ENCODE measurements at places on chromosomes 7 and 10.

DNA sequence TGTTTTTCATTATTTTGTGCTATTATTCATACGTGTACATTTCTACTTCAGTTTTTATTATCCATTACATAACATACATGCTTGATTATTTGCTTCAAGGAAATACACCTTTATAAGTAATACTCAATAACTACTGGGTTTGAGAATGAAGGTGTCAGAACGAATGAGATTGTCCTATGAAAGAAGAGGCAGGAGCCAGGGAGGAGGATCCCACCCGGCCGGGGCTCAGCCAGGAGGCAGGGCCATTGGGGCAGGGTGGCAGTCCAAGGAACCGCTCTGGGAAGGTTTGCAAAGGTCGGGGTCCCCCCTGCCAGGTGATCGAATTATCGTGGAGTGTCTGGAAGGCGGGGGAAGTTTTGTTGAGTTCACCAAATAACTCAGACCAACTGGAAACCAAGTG, 9.1 kb downstream of the TRIM56 start:
- DNase-seq, result no peak

DNA sequence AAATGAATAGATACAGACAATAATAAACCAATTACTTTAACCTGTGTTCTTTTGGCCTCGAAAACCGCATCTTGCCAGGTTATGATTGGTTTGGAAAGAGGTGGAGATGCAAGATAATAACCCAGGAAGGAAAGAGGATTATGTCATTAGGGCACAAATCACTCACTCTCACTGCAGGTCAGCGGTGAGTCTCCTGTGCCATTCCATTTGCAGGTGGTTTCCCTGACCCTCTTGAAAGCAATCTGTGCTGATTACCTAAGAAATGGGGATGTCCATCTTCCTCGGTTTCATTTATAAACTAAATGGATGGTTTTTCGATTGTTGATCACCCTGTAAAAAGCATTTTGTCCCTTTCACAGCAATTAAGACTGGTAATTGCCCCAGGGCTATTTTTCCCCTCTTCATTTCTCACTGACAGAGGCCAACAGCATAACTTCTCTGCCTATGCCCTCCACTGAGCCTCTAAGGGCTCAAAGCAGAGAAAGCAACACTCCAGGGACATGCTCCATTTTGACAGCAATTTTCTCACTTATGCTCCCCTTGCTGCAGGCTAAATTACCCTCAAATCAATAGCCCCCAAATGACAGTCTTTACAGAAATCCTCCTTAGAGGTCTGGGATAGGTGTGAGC, 257.5 kb downstream of the IPMK start:
- no peak for DNase-seq

GRCh38 chr10:76382381-76382851, 951.0 kb downstream of the LRMDA start:
- DNase-seq, result no peak

DNA sequence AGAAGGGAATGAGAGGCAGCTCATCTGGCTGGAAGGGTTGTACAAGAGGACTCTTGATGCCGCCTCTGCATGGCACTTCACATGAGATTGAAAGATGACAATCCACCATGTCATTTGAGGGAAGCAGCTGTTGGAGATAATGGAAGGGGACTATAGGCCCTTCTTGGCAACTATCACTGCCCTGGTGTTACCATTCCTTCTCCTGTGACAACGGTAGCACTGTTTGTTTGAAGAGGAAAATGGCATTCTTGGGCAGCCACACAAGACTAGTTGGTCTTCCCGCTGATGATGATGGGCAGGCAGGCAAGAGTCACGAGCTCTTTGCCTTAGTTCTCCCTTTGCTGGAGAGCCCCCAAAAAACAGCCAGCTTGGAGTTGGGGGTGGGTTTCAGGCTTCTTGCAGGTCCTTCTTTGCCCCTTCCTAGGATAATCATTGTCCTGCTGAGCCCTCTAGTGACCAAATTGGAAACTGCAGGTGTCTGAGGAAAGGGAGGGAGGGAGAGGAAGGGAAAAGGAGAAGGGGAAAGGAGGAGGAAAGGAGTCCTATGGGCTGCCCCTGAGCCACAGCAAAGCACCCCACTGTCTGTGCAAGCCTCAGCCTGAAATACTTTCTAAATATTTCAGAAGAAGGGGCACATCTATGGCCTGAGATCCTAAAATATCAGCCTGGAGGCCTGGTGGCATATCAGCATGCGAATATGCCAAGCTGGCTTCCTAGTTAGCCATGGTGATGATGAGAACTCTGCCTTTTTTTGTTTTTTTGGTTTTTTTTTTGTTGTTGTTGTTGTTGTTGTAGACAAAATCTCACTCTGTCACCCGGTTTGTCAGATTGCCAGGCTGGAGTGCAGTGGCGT, 165.6 kb upstream of the KMT2E start:
- DNase-seq, result no peak

GRCh38 chr10:95539560-95540284, 21.4 kb downstream of the SORBS1 start:
- no peak for DNase-seq

DNA sequence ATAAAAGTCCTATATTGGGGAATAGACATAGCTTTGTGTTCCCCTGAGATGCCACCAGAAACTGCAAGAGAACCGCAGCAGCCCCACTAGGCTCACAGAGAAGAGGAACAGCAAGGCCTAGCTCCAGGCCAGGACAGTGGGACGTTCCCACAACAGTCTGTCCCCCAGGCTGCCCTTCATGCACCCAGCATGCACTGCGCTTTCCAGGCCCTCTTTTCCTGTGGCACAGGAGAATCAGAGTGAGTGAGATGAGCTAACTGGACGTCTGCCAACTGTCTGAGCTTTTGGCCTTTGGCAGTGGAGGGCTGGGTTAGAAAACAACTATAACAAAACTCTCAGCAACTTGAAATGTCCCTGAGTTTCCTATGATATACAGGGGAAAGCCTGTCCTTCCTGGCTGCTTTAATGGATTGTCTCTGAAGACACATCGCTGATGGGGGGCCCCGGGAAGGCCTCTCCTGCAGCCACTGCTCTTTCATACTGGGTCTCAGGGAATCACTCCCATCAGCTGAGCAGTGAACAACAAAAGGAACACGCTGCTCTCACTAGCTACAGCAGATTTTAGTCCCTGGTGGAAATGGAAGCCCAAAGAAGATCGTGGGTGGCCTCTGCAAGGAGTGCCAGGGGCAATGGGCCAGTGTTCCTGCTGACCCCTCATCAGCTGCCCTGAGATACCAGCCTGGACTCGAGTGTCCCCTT, 53.5 kb downstream of the PODXL start:
- no peak for DNase-seq

DNA sequence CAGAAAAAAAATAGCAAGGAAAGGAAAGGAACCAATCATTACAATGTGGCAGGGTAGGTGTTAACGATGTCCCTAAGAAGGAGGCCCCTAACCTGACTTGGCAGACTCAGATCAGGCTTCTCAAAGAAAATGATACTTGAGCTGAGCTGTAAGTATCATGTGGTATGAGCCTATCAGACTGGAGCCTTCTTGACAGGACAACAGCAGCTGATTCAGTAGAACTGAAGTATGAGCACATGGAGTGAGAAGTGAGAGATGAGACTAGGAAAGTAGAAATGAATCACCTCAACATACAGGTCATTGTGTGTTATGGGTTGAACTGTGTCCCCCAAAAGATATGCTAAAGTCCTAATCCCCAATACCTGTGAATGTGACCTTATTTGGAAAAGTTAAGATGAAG, 66.3 kb downstream of the MTERF1 start:
- DNase-seq, result no peak

- DNase-seq, result no peak
Observed at GRCh38 chr7:123366626-123367025, 166.9 kb upstream of the SLC13A1 start.

DNA sequence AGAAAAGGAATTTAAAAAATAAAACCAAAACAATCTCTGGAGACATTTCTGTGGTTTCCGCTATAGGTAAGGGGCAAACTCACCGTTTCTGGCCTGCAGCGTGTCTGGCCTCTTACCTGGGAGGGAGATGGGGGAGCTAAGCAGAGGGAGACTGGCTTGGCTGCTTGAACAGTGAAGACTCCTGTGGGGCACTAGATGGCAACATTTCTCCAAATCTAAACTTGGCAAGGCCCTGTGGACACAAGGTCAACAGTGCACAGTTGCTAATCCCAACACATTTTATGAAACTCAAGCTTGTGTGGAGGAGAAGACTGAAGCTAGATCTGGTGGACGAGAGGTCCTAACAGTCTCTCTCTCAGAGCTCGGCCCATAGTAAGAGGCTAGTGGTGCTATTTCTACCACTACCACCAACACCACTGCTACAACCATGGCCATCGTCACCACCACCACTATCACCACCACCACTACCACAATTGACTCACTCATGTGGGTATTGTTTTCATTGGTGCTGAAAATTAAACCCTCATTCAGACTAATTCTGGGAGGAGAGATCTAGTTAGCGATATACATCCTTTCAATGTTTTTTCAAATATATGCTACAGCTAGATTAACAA, 28.4 kb upstream of the CDHR3 start:
- DNase-seq, result no peak

DNA sequence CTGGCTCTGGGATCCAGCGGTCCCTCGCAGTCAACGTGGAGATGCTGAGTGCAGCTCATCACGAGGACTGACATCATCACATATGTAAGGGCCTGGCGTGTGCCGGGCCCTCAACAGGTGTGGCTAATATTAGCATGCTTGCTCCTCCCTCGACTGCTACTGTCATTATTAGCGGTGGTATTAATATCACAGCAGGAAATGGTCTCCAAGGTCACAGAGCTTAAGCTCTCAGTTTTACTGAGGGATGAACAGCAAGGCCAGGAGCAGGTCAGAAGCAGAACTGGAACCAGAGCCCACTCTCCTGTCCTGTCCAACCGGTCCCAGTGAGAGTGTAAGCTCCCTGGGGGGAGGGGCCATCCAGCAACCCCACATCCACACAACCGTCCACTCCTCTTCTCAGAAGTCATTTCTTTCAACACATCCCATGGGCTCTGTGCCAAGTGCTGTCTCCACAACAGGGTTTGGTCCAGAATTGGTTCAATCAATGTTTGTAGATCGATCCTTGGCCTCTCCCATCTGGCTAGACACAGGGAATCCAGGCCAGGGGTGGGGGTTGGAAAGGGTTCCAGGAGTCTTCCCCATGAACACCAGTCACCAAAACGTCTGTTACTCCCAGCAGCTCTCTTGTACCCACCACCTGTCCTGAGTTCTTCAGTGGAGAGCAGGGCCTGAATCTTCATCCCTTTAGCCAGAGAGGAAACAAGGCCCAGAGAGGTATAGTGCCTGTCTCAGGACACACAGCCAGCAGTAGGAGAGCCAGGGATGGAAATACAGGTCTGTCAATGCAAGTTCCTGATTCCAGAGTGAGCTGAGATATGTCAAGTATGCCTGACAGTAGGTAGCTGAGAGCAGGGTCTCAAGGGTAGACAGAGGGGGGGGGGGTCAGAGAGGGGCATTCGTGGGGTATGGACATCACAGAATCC, 45.3 kb upstream of the ZMIZ1 start:
- DNase-seq, result no peak

DNA sequence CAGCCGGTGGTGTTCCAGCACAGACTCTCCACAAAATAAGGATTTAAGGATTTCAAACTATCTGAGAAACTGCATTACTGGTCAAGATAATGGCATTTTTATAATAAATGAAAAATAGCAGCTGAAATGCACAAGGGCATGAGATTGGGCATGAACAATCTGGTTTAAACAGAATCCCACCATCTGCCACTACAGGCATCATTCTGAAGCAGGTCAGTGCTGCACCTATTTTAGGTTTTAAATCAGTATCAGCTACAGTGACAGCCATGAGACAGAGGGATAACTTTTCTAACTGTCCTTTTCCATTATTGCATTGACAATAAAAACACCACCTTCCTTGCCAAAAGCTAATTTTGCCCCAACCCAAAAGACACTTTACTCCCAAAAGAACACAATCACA, 186.8 kb downstream of the ETV1 start:
- no peak for DNase-seq

DNA sequence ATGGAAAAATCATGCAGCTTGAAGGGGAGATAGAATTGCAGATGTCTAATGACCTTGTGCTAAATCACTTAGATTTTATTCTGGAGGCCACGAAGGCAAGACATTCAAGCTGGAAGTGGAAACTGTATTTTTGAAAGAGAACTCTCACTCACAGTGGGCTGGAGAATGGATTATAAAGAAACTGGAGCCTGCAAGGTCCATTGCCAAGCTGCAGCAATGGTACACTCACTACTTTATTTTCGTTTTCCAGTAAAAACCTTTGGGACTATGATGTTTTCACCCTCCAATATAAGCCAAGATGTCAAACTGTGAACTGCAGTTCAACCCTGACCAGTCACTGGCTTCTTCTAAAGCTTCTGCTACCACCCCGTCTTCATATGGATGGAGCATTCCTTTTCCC, 62.0 kb downstream of the SKIDA1 start:
- no peak for DNase-seq

- DNase-seq, result no peak
Observed at GRCh38 chr7:135200821-135201331, 10.4 kb downstream of the WDR91 start.

DNA sequence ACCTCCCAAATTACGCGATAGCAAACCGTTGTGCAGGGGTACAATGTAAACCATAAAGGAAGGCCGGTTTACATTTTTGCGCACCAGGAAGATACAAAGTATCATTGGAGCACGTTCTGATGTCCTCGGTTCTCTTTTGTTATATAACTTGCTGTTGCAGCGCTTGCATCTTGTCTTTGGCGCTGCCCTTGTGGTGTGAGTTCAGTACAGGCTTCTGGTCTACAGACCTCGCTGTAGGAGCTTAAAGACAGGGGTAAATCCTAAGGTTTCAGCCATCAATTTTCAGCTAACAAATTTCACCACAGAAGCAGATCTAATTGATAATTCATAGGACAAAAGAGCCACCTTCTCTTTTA, 1.5 kb upstream of the MKX start:
- no peak for DNase-seq

DNA sequence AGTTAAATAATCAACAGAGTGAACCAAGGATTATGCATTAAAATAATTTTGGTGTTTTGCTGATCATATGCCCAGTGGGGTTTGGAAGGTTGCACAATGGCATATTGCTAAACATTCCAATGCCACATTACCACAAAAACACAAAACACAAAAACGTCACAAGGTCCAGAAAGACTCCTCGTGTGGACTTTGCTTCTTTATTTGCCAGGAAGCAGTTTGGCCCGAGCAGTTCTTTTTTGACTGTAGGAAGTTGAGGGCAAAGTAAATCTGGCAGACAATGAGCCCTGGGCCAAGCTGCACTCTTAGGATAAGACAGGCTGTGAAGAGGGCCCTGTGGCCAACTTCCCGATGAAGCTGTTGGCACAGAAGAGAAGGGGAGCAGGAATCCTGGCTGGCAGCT, 39.2 kb upstream of the SLC35B4 start:
- DNase-seq, result no peak

- no peak for DNase-seq
Observed at GRCh38 chr7:92057375-92057774, 76.9 kb downstream of the CYP51A1 start.

DNA sequence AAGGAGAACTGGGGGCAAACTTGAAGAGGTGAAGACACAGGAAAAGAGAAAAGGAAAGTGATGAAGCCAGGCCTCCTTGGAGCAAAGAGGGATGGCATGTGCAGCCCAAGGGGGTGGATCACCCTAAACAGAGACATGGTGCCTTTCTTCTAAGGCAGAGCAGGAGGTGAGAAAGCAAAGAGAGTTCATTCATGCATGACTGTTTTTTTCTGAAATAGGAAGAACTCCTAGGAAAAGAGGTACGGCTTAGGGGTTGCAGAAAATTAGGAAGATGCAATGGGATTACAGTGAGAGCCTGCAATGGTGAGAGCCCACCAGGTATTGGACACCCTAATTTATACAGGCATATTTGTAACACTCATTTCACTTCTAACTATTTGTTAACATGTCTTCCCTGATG, 15.9 kb downstream of the ITGB1 start:
- DNase-seq, result no peak

GRCh38 chr7:100689230-100690135, 4.6 kb downstream of the GIGYF1 start:
- no peak for DNase-seq

GRCh38 chr10:59433720-59434428, 71.5 kb upstream of the FAM13C start:
- DNase-seq, result no peak
